ENCODE measurements at places on chromosomes 11 and 22. TPM values are rescaled to one million over a fixed set of nuclear protein-coding genes. Genes with fewer than 3 reads are reported as not detected.
A peak's percentile ranks its signal among the peaks of the same experiment; 100 is the strongest.

The TREH gene
- total RNA-seq: not detected

The MUC15 gene
- total RNA-seq: not detected

The OR4D5 gene
- not detected for total RNA-seq

The OR2AT4 gene
- total RNA-seq: not detected

The KRTAP5-2 gene
- not detected for total RNA-seq

DNA sequence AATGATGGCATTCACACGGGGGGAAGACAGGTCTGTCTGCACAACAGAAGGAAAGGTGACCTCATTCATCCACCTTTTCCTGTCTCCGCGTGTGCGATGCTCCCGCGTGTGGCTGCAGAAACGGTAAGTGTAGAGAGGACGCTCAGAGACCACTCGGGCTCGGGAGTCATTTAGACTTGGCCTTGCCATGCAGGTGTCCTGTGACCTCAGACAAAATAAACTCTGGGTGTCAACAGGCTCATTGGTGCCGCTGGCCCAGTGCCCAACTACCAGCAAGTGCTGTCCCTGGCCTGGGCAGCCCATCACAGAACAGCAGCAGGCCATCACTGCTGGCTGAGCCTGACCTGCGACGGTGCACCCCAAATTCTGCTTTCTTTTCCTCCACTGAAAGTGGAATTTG lies 48.1 kb upstream of the ARFGAP3 start:
- DNase-seq: no peak

DNA sequence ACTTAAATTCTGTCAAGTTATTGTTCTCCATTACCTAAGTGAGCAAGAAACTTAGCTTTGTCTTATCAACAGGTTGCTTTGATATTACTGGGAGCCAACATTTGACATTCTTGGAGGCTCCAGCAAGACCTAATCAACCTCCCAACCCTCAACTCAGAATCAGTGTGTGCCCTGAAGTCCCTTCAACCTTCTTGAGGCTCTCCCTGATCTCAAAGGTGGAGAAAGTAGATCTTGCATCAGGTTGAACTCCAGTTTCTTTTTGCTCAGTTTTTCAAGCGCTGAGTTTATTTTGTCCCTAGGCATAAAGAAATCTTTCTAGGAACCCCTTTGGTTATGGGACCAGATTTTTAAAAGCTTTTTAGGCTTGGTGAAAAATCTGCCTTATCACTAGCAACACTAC lies 1.4 kb downstream of the FAM111A start:
- peak; percentile 33 for DNase-seq

DNA sequence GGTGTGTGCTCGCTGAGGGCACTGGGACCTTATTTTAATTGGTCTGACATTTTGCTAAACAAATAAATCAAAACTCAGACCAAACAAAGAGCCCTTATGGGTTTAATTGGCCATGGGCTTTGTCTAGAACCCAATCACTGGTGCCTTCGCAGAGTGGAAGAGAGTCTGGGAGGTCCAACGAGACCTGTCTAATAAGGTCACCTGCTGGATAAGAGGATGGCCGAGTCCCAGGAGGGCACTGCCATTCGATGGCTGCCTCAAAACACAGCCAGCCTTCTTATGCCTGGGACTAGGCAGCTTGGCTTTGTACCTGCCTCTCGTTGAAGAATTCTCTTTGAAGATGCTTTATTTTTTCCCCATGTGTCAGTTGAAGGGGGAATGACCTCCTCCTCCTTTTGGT lies 171.1 kb downstream of the CEP164 start:
- DNase-seq: no peak

DNA sequence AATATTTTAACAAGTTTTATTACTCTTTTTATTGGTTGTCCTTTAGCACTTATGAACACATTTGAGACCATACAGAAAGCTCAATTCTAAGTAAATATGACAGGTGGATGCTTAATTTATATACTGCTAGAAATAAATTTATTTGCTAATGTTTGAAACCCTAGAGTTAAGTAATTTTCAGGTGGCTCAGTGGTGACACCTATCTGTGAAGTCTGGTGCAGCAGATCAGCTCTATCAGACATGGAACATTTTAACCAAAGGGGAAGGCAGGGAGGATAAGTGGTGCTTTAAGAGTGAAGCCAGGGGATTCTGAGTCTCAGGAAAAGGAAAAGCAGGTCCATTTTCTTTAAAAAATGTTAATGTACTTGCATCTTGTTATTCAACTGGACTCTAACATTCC lies 175.8 kb downstream of the DSCAML1 start:
- peak; percentile 14 for DNase-seq

- no peak for DNase-seq
Measured at GRCh38 chr11:86703987-86704386, 31.6 kb upstream of the ME3 start.

DNA sequence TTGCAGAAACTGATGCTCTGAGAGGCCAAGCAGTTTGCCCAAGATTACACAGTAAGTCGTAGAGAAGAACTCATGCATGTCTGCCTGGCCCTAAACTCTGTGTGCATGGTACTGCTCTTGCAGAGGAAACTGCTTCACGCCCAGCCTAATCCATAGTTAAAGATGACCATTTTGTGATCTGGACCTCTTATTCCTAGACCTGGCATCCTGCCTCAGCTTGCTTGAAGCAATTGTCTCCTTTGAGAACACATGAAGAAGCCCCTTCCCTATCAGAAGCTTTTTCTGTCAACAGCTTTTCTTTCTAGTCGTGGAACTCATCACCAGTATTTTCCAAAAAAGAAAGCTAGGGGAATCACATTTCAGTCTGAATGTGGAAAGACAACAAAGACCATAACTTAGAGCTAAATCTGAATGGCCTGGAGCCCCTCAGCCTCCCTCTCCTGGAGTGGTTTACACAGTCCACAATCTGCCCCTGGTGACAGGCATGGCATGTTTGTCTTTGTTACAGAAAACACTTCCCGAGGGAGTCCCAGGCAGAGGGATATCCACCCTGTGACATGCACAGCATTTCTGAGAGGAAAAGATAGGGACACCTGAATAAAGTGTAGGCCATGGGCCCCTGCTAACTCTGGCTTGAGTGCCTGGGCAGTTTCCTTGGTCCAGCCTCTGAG lies 2.9 kb upstream of the FZD4 start:
- no peak for DNase-seq

- no peak for DNase-seq
Measured at GRCh38 chr11:71502871-71503435, 24.1 kb upstream of the KRTAP5-7 start.

- DNase-seq: no peak
Measured at GRCh38 chr11:60875366-60876167, 8.2 kb downstream of the ZP1 start.

- no peak for DNase-seq
Measured at GRCh38 chr11:70433966-70434812, 35.9 kb downstream of the CTTN start.

DNA sequence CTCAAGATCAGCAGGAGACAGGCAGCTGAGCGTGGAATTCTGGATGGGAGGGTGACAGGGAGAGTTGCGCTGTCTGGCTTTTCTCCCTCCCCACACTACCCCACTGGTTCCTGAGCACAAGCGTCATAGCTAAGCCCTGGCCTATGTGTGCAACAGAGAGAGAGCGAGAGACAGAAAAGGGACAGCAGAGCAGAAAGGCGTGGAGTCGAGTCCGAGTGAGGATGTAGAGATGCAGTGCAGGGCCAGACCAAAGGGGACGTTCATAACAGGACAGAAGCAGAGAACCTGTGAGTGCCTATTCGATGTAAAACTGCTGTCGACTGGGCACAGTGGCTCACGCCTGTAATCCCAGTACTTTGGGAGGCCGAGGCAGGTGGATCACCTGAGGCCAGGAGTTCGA lies 94.0 kb upstream of the TMEM45B start:
- DNase-seq: no peak

DNA sequence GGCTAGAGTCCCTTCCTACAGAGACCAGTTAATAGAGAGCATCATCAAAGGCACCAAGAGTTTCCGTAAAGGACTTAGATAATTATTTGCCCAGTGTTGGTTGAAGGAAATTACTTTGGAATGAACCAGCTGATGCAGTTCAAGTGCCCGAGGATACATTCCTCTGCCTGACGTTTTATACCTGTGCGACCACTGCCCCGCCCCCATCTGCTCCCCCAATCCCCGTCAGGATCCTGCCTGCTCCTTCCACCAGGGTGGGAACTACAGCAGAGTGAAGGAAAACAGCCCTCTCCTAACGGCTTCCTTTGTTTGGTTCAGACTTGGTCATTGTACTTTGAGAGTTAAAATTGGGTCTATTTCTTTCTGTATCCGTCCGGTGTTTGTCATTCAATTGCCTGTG lies 761.5 kb downstream of the NTM start:
- no peak for DNase-seq

GRCh38 chr22:25409240-25409639 lies 155.2 kb upstream of the GRK3 start:
- DNase-seq: no peak

DNA sequence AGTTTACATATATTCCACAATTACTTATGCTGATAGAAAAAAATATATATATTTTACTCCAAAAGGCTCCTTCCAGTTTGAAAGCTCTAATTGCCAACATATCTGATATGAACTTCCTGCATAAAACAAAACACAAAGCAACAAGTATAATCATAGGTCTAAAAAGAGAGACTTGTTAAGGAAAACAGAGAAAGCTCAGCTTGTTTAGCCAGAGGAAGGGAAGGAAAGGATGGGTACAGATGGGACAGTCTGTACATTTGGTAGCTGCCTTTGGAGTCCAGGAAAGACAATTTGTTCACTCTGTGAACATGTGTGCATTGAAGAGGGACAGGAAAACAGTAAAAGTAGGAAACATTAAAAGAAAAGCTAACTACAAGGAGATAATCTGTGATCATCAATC lies 45.7 kb upstream of the AKIP1 start:
- no peak for DNase-seq

GRCh38 chr11:118679483-118679882 lies at the start of gene TREH:
Gene TREH, minus strand, starts transcription at chr11:118679650. Its CDS starts 23 bp downstream, at chr11:118679627.
- DNase-seq: no peak

DNA sequence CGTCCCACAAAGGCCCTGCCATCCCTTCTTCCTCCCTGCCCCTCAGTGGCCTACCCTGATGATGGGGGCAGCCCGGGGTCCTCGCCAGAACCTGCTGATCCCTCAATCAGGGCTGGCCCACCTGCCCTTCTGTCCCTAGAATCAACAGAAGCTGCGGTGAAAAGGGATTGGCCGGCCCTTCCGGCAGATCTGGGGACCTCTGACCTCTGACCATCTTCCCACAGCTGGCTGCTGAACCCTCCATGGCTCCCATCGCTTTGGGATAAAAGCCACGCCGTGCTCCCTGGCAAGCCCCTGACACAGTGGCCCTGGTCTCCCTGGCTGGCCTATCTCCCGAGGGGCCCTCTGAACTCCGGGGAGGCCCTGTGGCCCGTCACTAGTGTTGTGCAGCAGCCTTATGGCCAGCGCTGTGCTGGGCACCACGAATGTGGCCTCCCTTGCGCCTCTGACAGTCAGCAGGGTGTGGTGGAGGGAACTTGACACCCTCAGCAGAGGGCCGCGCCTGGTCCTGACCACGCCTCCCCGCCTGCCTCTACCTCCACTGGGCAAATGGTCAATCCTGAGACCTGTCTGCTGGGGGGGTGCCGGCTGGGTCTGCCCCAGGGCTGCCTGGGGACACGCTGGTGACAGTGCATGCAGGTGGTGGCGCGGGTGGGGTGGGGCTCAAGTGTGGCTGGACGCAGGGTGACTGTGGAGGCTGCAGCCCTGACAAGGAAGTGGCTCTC lies 58.0 kb upstream of the TTLL12 start:
- DNase-seq: no peak

DNA sequence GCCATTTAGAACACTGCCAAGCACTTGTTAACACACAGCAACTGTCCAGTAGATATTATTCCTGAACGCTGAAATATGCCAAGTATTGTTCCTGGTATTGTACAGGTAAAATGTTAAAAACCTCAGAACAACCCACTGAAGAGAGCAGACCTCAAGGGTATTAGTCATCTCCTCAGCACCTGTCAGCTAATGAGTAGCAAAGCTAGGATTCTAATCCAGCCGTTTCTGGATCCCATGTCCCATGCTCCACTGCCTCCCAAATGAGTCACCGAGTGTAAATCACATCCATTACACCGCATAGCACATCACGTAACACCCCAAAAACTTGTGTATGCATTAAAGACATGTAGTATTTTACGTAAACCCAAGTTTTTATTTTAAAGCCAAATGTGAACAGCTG lies 705.4 kb upstream of the TENM4 start:
- DNase-seq: no peak

DNA sequence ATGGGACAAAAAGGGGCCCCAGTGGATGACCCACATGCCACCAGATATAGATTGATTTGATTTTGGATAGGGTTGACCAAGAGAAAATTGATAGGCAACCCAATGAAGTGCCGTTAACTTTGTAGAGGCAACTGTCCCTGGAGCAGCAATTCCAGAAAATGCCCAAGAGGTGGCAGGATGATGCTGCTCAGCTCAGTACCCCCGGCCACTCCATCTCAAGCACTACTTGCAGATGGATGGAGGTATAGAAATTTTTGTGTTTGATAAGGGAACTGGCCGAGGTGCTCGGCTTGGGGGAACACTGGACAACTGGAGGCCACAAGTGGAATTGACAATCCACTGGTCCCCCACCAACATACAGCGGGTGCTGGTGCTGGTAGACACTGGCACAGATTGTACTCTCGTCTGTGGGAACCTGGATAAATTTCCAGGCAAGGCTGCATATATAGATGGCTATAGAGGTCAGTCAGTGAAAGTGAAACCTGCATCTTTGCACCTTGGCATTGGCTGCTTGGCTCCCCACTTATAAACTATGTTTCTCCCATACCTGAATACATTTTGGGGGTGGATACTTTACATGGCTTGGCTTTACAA lies 86.3 kb downstream of the CCDC83 start:
- DNase-seq: peak; percentile 82

DNA sequence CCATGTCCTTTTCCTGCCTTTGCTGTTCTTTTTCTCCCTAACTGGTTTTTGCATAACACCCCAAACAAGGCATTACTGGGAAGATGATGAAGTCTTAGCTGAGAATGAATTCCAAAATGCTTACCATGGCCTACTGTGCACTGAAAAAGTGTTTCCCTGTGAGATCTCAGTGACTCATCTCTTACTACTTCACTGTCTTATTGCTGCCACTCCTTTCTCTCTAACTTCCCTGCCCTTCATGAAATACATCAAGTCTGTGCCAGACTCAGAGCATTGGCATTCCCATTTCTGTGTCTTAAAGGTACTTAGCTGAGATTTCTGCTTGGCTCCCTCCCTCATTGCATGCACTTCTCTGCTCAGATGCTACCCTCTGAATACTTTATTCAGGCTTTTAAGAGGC lies 49.1 kb upstream of the MUC15 start:
- DNase-seq: peak; percentile 86

DNA sequence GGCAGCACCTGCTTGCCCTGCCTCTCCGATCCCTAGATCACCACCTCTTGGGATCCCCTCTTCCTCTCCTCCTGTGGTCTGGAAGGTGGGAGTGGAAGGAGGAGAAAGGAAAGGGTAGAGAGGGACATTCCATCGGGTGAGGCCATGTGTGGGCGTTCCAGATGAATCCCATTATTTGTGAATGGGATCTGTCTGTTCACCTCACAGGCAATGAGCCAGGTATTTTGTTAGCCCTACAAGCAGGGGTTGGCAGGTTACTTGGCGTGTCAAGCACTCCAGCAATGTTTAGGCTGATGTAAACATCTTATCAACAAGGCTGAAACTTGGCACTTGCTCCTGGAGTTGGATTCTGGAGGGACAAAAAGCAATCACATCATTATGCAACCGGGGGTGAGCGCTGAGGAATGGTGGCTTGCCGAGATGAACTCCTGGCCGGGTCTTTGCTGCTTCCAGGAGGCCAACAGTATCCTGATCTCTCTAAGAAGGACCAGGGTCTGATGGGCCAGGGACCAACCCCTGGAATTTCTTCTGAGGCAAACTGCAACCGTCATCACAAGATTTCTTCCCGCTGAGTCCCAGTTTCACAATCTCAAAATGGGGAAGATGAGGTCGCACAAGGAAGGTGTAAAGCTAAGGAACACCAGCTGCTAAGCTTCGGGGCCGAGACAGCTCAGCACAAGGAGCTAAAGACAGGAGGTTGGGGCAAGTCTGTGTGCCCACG lies 7.8 kb downstream of the ADAMTS8 start:
- DNase-seq: no peak

Data from A673 (cell line).